ENCODE measurements at places on chromosomes 7 and 10. TPM values are rescaled to one million over a fixed set of nuclear protein-coding genes. Genes with fewer than 3 reads are reported as not detected.

GRCh38 chr10:129023082-129023481, 444.0 kb upstream of the MGMT start:
- H3K4me1 ChIP-seq, result no peaks in the 10 kb centered on the region
- H3K4me3 ChIP-seq, result no peak overlapping the region
- peaks cover 10% of the 10 kb centered on the region for H3K27me3 ChIP-seq
- DNase-seq, result no peak

DNA sequence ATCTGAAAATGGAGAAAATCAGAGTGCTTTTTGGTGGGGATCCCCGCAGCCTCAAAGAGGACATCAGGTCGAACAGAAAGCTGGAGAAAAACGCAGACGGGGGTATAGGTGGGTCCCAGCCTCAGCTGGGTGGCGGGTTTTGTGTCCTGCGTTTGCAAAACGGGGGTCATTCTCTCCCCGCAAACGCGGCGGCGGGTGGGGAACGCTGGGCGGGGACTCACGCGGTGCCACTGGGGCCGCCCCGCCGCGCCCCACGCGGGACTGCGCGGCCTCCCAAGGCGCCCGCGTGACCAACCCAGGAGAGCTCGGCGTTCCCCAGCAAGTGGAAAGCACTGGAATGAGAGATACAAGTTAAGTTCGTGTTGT, 806 bp upstream of the VIPR2 start:
- no peak overlapping the region for H3K27ac ChIP-seq
- no peaks in the 10 kb centered on the region for H3K27me3 ChIP-seq
- no peaks in the 10 kb centered on the region for H3K36me3 ChIP-seq

Gene PDLIM1
- 98.1 TPM for total RNA-seq

GRCh38 chr7:138979226-138979979, 1.8 kb downstream of the KIAA1549 start:
- no peak overlapping the region for H3K27ac ChIP-seq
- DNase-seq, result peak; percentile 21
- H3K4me3 ChIP-seq, result no peak overlapping the region
- H3K27me3 ChIP-seq, result no peaks in the 10 kb centered on the region
- peaks cover 19% of the 10 kb centered on the region for H3K4me1 ChIP-seq
- H3K36me3 ChIP-seq, result no peaks in the 10 kb centered on the region

Gene INSYN2A
- total RNA-seq, result 0.07 TPM

Gene EGR2
- total RNA-seq, result 1.0 TPM

Gene PPP1R3C
- total RNA-seq, result 0.30 TPM

Gene BLNK
- total RNA-seq, result 1.0 TPM

- peaks cover 5% of the 10 kb centered on the region for H3K36me3 ChIP-seq
- peak overlapping the region; percentile 39 for H3K27ac ChIP-seq
- peaks cover 32% of the 10 kb centered on the region for H3K4me1 ChIP-seq
- H3K27me3 ChIP-seq, result no peaks in the 10 kb centered on the region
- no peak for DNase-seq
These were observed 87.0 kb downstream of the HGF start for GRCh38 chr7:81682873-81683272.

GRCh38 chr7:33193308-33193864, 64.0 kb downstream of the BBS9 start:
- peaks cover 5% of the 10 kb centered on the region for H3K4me1 ChIP-seq
- H3K27ac ChIP-seq, result no peak overlapping the region
- H3K27me3 ChIP-seq, result no peaks in the 10 kb centered on the region

DNA sequence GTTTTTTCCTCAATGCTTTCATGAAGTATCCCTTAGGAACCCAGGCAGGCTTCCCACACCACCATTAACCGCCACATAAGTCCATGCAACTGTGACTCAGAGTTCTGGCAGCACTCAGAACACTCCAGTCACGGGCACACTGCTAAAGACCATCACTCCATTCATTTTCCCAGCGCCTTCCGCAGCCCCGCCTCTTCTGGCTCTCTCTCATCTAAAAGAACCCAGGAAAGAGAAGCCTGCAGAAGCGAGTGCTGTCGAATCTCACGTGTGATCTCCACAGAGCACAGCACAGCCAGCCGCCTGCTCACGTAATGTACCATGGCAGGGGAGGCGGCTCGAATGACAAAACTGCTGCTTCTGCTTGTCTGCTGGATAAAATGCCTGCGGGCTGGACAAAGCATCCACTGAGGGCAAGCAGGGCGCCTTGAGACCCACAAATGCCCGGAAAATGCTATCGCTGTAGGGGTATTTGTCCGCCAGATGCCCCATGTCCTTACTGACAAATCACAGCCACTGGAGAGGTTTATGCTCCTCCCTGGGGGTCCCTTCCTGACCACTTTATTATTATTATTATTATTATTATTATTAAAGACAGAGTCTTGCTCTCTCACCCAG, 1.8 kb downstream of the PSMG3 start:
- peaks cover 29% of the 10 kb centered on the region for H3K36me3 ChIP-seq
- peak overlapping the region; percentile 72 for H3K4me3 ChIP-seq
- no peaks in the 10 kb centered on the region for H3K27me3 ChIP-seq
- peak overlapping the region; percentile 36 for H3K27ac ChIP-seq

Gene FRMD4A
- 8.9 TPM for total RNA-seq

Gene AZGP1
- 0.58 TPM for total RNA-seq

DNA sequence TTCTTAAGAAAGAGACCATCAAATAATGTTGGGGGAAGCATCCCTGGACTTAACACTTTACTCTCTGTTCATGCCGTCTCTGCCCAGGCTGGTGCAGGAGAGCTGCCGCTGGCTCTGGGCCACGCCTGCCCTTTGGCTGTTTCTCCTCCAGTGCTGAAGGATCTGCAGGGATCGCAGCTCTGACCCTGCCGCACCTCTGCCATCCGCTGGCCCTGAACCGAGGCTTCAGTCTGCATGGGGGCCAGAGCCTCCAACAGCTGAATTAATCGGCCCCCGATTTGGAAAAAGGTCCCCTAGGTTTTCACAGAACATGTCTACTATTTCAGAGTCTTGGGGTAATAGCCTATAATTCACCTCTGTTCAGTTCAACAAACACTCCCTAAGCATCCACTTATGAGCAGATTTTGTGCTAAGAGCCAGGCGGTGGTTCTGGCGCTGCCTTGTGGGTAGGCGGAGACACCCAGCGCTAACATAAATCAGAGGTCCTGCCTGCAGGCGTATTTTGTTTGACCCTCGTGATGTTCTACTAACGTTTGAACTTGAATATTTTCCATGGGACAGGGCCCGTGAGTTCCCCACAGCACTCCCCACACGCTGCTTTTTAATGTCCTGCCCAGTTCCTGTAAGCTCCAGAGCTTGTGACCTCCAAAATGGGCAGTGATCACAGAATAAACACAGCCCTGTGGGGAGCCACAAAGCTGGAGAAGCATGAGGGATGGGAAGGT, 99.0 kb downstream of the DYNC2I1 start:
- peaks cover 9% of the 10 kb centered on the region for H3K4me1 ChIP-seq
- DNase-seq, result no peak
- peaks cover 8% of the 10 kb centered on the region for H3K27me3 ChIP-seq
- no peak overlapping the region for H3K27ac ChIP-seq
- H3K36me3 ChIP-seq, result no peaks in the 10 kb centered on the region
- no peak overlapping the region for H3K4me3 ChIP-seq

DNA sequence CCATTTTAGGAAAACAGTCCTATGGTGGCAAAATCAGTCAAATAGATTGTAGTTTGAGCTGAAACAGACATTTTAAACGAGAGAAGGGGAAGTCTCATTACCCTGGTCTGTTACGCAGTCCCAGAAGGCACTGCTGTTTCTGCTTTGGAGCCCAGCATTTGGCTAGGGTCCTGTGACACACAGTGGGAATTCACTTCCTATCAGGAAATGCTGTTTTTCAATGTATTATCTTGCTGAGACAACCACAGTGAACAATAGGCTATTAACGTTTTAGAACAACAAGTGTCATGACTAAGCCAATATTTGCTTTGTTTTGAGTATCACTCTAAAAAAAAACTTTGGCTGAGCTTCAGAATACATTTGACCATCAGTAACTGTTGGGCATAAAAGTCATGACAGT, 74.1 kb downstream of the ADD3 start:
- peaks cover 21% of the 10 kb centered on the region for H3K4me1 ChIP-seq
- no peak overlapping the region for H3K4me3 ChIP-seq
- H3K36me3 ChIP-seq, result no peaks in the 10 kb centered on the region
- H3K27ac ChIP-seq, result no peak overlapping the region
- peak; percentile 52 for DNase-seq

Measured in MCF 10A (cell line).